Activated gamma-delta T cell treated with Interleukin-2 at 50 U/mL for 16 hours (primary cell): ENCODE measurements at places on chromosomes 3 and 15.

DNA sequence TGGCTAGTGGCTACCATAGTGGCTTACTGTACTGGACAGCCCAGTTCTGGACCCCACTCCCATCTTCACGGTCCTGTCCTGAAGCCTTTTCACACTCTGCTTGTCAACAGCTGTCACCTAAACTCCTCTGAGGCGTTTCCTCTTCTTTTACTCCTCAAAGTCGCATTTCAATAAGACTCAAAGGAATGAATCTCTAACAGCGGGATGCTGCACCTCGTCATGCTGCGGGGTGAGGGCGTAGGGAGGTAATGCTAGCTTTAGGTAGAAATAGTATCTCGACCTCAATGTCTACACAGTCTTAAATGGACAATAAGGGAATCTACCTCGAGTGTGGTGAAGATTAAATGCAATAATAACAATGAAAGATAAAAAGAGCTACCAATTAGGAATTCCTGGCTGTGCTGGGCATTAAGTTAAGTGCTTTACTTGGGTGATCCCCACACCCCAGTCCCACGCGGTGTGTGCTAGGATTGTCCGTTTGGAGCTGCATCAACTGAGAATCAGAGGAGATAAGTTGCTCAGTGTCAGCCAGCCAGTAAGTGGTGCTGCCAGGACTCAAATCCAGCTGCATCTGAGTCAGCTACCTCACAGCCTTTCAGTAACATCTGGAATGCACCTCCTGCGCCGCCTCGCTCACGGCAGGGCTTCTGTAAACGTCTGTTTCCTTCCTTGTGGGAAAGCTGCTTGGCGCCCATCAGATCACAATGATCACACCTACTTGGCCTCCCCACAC is 14.0 kb downstream of the PLA2G4D start:
- DNase-seq, result no peak

GRCh38 chr15:77844798-77845446 is 212.2 kb upstream of the LINGO1 start:
- no peak for DNase-seq

DNA sequence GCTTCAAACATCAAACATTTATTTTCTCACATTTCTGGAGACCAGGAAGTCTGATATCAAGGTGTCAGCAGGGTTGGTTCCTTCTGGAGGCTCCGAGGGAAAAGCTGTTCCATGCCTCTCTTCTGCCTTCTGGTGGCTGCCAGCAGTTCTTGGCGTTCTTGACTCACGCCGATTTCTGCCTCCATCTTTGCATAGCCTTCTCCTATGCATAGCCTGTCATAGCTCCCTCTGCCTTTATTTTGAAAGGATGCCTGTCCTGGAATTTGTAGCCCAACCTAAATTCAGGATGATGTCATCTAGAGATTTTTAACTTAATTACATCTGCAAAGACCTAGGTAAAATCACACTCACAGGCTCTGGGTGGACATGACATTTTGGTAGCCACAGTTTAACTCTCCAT is 70.4 kb downstream of the RGMA start:
- DNase-seq, result no peak

- DNase-seq, result no peak
Measured at GRCh38 chr3:153426803-153427202, 264.8 kb downstream of the RAP2B start.

- DNase-seq, result no peak
Measured at GRCh38 chr3:4139462-4140140, 163.6 kb upstream of the SETMAR start.

GRCh38 chr15:65791335-65792137 is 557 bp downstream of the DENND4A start:
- peak; percentile 39 for DNase-seq

GRCh38 chr3:154018100-154018696 is 103.0 kb upstream of the ARHGEF26 start:
- peak; percentile 8 for DNase-seq

GRCh38 chr15:57198654-57199291 is 177.5 kb upstream of the CGNL1 start:
- no peak for DNase-seq

- peak; percentile 83 for DNase-seq
Measured at GRCh38 chr15:42490671-42491538, at the start of gene ZNF106. TSS of gene ZNF106 (minus strand) at chr15:42491141. CDS start at chr15:42472289, 18,852 bp downstream.

GRCh38 chr3:170721563-170721962 is 135.7 kb upstream of the SLC7A14 start:
- no peak for DNase-seq

DNA sequence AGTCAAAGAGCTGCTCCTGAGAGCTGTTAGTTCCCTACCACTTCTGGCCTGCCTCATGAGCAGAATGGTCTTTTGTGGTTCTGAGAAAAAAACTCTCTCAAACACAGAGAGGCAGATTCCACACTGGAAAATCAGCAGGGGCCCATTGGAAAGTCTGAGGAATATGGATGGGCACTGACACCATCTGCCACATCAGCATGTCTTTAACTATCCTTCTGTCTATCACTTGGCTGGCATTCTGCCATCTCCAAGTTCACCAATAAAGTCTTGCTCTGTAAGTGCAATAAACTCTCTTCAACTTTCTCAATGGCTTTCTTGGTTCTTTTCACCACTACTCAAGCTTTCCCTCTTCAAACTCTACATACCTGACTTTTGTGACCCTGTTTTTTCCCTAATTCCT is 101.3 kb upstream of the GALNT15 start:
- DNase-seq, result no peak

DNA sequence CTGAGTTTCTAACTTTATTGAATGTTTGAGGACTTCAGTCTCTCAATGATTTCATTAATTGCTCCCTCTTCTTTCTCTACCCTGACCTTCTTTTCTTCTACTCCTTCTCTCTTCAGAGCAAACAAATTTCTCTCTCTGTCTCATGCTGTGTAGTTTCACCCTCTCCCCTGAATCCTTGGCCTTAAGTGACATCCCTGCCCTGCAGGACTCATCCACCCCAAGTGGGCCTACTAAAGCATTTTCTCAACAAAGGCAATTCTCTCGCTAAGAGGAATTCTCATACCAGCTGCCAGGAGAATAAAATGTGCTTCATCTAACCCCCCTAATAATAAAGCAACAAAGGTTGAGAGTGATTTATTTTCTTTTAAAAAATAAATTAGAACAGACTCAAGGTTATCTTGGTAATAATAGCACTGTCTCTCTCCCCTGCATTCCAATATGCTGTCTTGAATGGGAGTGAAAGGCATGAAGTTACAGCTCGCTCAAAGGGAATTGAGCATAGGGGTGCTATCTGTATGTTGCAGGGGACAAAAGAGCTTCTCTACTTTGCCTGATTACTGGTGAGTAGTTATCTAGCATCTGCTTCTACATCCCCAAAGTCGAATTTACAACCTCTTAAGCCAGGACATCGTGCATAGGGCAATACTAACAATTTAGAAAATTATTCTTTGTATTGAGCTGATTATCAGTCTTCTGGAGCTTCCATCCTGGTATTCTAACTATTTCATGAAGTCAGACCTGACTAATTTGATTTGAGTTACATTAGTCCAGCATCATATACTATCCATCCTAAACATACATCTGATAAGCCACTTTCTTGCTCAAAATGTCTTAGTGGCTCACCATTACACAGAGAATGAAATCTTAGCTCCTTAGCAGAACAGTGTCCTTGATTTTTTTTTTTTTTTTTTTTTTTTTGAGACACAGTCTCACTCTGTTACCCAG is 76.9 kb upstream of the DNAJC19 start:
- no peak for DNase-seq

DNA sequence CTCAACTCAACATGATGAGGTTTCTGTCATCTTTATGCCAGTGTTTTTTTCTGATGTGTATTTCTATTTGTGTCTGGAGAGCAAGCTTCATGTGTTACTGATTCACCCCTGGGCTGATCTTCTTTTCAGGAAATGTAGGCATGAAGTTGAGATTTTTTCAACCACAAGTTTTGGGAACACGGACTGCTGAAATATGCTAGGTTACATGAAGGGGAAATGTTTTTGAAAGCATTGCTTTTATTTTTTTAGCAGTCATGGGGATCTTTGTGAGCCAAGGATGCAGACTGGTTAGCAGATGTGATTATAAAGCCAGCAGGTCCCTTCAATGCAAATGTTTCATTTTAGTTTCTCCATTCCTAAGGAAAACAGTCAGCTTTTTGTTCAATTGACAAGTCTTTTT is 219.3 kb upstream of the COL8A1 start:
- DNase-seq, result no peak

- DNase-seq, result peak; percentile 46
Measured at GRCh38 chr3:14425581-14426304, 23.3 kb downstream of the SLC6A6 start.
